Stimulated activated CD8-positive, alpha-beta memory T cell treated with anti-CD3 and anti-CD28 coated beads, Interleukin-4, amount 100 ng/mL, for 24 hours (primary cell): ENCODE measurements at places on chromosomes 4 and X.

GRCh38 chrX:119604766-119605463 is 1.3 kb downstream of the NKRF start:
- no peak for DNase-seq

DNA sequence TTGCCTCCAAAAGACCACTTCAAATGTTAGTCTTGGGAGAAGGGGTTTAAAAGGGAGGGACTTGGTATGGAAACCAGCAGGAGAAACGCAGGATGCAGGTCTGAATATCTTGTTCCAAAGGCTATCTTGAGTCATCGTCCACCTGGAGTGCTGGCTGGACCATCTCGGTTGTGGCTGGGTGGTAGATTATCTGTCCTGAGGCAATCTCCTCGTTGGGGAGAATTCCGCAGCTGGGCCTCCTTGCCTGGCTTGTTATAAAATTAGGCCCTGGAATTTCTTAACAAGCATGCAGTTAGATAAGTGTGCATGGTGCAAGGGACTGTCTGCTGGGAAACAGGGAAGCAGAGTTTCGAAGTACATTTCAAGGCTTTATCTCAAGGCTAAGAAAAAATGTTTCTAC is 2045.7 kb upstream of the TENM3 start:
- DNase-seq, result no peak

DNA sequence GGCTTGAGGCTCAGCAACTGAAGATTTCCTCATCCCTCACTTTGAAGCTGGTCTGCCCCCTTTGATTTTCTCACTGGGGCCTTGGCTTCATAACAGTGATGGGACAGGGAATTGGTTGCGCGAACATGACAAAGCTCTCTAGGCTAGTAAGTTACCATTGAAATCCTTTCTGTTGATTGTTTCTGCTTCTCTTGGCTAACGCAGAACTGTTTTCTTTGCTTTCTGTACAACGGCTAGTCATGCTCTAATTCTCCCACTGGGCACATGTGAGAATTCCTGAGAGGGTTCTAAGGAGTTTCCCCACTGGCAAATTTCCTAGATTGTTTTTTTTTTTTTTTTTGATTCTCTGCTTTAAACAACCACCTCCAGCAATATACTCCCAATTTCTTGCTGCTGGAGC is 738.6 kb downstream of the PCDH7 start:
- no peak for DNase-seq

DNA sequence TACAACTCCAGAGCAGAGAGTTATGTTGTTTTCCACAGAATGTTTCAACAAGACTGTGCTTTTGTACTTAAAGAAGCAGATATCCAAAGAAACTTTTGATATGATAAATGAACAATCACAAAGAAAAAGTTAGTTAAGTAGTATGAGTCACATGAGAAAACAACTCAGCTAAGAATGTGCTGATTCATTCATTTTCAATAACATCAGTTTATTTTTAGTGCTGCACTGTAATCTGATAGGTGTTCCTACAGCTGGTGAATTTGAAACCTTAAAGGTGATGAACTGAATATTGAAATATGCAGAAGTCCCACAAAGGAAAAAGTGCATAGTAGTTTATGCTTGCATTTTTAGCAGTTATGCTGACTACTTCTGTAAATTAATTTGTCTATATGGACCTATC is 180.3 kb upstream of the TENM3 start:
- DNase-seq, result no peak

GRCh38 chrX:107711521-107712181 is 63.9 kb downstream of the TSC22D3 start:
- DNase-seq, result no peak

DNA sequence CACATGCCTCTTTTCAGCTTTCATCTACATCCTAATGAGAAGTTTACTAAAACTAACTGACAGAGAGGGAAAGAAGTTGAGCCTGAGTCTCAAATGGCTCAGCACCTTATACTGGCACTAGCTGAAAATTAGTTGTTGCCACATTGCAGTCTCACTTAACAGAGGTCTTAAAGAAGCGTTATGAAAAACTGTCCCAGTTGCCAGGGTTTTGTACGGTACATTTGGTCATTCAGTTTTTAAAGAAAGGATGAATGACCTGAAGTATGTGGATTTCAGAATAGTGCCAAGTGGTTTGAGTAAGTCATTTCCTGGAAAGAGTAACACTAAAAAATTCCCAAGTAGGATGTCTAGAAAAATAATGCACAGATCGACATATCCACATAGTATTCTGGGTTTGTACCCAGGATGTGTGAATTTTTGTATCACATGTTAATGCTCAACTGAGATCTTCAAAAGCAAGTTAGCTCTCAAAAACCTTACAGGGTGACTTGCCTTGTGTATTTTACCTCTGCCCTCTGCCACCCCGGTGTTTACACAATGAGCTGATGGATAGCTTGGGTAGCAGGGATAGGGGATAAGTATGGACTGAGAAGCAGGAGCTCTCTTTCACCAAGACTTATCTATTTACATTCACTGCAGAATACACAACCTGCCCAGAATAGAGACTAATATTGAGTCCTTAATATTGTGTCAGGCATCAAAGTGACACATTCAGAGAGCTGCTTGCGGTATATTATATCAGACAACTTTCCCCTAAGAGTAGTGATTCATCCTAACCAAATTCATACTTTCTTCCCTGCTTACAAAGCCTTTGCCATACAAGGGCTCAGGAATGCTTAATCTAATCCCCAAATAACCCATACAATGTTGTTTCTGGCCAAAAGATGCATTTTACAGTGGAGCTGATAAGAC is 1075.7 kb upstream of the PABPC4L start:
- no peak for DNase-seq

- DNase-seq, result no peak
Measured at GRCh38 chr4:151248519-151248918, 28.4 kb upstream of the PRSS48 start.

DNA sequence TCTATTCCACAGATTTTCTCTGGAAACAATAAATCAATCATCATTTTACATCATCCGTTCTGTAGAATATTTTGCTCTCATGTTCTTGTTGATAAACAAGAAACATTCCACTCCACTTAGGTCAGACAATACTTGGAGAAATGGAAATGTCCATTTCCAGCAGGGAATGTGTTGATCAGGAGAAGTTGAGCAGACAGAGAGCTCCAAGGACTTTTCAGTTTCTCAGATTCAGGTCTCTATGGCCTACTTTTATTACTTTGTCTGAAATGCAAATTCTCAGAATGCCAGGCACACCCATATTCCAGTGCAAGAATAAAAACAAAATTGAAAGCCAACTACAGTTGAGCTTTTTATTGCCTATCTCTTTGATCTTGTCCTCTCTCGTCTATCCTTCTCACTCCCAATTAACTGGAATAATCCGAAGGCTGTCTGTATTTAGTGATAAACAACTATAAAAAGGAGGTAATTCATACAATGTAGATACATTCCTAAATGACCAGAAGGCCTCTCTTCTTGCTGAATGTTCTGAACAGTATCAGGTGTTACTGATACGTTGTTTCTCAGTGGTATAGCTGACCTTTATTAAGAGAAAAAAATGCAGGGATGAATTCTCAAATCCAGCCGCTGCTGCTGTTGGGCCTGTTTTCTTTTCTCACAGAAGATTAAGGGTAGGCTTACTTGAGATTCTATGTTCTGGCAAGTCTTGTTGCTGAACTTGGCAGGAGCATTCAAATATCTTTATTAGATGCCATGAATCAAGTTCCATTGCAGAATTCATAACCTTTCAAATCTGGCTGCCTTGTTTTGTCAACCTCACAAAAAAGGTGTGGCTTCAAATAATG is 72.1 kb downstream of the HPGD start:
- no peak for DNase-seq

- no peak for DNase-seq
Measured at GRCh38 chr4:176270669-176271068, 1.6 kb upstream of the ASB5 start.

GRCh38 chrX:115344885-115345614 is 55.5 kb downstream of the LUZP4 start:
- no peak for DNase-seq

GRCh38 chr4:60400593-60400992 is 799.5 kb upstream of the ADGRL3 start:
- DNase-seq, result no peak

DNA sequence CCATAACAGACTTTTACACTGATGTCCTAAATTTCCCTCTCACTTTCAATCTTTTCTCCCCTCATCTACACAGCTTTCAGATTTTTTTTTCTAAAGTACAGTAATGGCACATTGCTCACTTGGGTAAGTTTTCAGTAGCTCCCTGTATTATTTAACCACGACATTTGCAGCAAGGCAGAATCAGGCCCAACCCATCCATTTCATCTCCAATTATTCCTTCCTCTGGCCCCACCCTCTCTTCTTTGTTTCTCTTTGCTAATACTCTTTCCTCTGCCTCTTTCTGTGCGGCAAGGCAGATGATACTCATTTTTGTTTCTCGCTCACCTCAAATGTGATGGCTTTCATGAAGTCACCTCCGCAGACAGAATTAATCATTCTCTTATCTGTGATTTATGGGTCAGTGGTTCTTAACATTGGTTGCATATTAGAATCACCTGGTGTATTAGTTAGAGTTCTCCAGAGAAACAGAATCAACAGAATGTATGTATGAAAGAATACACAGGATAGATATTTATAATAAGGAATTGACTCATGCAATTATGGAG is 43.4 kb upstream of the GATB start:
- DNase-seq, result no peak

DNA sequence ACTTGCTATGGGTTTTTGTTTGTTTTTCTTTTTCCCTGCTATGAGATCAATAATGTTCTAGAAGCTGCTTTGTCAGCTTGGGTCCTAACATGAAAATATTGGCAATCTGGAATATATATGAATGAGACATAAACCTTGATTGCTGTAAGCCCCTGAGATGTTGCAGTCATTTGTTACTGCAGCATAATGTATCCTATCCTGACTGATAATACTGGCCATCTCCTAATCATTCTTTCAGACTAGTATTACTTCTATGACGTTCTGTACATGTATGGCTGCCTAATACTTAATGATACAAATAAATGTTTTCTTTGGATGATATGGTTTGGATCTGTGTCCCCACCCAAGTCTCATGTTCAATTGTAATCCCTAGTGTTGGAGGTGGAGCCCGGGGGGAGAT is 19.3 kb upstream of the SLAIN2 start:
- DNase-seq, result no peak

GRCh38 chrX:118685393-118685792 is 42.0 kb upstream of the IL13RA1 start:
- no peak for DNase-seq

GRCh38 chr4:113221990-113222389 is 172.5 kb downstream of the ANK2 start:
- DNase-seq, result no peak

DNA sequence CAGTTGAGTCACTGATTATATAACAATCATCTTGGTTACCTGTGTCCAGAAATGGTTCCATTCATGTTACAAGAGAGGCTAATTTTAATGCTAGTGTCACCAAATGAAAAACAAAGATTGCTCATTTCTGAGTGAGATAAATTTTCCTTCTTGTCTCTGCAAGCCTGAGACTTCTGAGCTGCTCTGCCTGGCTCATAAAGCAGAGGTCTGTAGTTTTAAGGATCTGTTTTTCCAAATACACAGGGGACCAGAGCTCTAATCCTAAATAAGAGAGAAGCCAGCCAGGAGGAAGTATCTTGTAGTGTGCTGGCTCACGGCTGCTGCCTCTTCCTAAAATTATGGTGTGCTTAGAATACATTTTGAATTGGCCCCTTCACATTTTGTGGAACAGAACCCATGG is 42.6 kb downstream of the CLDN34 start:
- no peak for DNase-seq

DNA sequence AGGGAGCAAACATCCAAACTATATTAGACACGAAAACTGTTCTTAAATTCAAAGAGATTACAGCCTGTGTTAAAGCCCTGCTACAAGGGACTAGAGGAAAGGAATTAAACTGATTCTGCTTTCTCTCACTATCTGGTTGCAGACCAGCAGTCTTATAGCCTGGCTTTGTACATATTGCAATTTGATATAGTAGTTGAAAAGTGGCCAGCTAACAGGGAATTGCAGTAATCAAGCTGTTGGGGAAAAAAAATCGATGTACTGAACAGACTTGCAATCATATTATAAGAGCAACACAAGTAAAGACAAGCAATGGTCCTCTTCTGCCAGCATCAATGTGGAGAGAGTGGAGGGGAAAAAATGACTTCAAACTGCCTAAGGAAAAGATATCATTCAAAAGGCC is 364.4 kb upstream of the EPHA5 start:
- DNase-seq, result no peak

DNA sequence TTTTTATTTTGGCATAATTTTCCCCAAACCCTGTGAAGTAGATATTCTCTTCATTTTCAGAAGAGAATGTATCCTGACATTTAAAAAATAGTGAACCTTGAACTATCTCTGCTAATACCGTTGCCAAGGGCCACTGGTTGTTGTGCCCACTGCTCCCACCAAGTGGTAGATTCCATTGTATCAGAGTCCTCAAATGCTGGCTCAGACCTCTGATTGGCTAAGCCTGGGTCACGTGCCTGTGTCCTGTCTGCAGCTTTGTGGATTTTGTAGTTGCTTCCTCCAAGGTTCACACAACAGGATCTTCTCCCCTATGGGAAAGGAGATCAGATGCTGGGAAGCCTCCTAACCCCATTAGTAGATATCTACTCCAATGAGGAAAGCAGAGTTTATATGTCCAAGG is 104.8 kb upstream of the CASK start:
- DNase-seq, result no peak

DNA sequence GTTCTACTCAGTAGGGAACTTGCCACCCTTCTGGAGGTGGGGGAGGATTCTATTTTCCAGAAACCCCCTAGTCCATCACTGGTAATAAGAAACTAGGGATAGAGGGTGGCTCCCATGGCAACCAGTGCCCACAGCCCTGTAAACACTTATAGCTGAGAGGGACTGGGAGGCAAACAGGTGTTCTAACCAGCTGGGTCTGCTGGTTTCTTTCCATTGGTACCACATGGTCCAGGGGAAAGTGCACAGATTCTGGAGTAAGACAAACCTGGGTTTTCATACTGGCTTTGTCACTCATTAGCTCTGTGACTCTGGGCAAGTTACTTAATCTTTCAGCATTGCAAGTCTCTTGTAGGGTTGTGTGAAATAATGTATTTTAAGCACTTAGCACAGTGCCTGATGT is 26.9 kb downstream of the IGSF1 start:
- DNase-seq, result no peak

GRCh38 chr4:140256335-140256734 is 102.4 kb upstream of the MAML3 start:
- no peak for DNase-seq

GRCh38 chr4:22458098-22458497 is 57.8 kb downstream of the ADGRA3 start:
- DNase-seq, result no peak

GRCh38 chr4:94934864-94935263 is 177.1 kb downstream of the BMPR1B start:
- no peak for DNase-seq

- no peak for DNase-seq
Measured at GRCh38 chr4:144313370-144313769, 172.9 kb upstream of the GYPA start.

DNA sequence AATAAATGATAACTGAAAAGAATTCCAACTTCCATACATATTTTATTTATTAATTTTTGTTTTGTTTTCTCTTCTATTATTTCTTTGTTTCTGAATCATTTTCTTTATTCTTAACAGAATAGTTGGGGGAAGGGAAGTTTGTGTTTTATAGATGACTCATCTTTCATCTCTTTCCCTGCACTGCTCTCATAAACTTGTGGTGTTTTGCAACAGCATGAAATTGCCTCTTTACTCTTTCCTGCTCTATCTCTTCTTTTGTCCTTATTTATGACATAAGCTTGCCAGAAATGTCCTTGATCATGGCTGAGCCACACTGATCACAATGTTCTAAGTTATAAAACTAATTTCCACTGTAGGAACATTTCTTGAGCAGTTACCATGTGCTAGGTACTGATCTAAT is 22.3 kb downstream of the QRFPR start:
- DNase-seq, result no peak

GRCh38 chr4:28639747-28640146 is 1779.1 kb downstream of the STIM2 start:
- DNase-seq, result no peak
